ENCODE measurements at places on chromosomes 2 and 18.

- no peak for DNase-seq
These were observed 49.0 kb upstream of the TMEM87B start for GRCh38 chr2:112006076-112006410.

DNA sequence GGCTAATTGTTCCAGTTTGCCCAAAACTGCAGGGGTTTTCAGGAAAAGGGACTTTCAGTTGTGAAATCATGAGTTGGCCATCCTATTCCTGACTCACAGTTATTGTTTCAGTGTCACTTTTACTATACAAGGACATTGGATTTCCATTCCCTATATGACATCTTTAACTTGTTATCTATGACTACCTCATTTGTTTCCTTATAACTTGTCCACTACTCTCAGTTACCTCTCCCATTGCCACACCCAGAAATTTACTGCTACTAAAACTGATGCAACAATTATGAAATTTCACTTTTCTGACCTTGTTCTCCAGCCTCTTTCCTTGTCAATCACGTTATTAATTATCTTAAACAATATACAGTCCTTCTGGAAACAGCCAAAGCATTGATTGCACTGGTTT, 116.5 kb upstream of the ZNF804A start:
- no peak for DNase-seq

DNA sequence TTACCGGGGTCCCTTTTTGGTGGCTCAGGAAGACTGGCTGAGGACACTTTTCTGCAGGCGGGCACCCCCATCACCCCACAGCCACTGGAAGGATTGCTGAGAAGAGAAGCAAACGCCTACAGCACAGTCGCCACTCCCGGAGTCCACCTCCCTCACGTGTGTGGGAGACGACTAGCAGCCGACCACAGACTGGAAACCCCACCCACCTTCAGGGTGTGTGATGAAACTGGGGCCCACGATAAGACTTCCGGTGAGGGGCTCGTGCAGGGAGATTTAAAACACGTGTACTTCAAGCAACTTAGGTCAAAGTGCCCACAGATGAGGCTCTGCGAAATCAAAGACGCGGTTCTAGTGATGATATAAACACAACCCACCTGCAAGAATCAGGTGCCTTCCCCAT, 26.3 kb downstream of the MBP start:
- peak; percentile 50 for DNase-seq

DNA sequence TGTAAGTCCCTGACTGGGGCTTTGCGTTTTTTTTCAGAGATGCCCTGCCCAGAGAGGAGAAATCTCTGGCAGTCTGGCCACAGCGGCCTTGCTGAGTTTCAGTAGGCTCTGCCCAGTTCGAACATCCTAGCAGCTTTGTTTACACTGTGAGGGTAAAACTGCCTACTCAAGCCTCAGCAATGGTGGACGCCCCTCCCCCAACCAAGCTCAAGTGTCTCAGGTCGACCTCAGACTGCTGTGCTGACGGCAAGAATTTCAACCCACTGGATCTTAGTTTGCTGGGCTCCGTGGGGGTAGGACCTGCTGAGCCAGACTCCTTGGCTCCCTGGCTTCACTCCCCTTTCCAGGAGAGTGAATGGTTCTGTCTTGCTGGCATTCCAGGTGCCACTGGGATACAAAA, 31.7 kb downstream of the L3MBTL4 start:
- no peak for DNase-seq

DNA sequence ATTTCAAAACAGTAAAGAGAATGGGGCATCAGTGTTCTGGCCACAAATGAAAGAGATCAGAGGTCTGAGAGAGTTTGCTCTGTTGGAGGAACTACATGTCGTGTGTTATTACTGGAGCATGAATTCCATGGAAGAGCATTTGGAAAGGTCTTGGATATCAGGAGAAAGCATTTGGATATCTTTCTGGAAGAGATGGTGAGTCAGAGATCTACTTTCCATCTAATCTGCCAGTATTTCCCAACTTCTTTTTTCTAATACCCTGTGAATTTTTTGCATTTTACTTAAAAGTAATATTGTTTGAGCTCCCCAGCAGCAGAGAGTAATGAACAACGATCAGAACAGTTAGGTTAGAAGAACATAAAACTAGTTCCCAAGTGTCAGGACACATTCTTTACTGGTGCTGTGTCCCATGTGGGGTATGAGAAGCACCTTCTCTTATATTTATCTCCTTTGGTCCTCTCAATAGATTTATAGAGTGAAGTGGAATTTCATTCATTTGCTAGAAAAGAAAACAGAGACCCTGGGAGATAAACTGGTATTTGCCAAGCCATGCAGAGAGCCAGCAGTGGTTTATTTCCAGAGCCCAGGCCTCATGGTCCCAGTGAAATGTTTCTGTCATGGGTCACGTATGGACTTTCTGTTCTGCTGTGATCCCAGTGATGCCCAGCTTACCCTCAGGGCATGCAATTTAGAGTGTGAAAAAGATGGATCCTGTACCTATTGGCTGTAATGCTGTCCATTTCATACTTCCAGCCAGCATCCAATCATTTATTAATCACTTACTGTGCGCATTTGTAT, 130.8 kb upstream of the NT5C1B start:
- DNase-seq: no peak

DNA sequence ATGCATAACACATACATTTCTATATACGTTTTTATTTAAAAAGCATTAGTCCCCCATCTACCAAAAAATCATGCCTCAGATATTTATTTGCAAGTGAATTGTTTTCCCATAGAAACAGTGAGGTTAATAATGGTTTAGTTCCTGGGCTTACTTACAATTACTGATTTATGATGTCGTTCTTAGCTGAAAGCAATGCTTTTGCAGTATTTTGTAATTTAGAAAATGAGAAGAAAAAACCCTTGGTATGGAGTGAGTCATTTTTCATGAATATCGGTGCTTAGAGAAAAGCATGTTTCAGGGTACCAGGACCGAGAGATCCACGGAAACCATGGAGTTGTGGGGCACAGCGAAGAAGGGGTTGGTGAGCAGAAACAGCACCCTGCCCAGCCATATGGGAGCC, 12.0 kb upstream of the CDK15 start:
- no peak for DNase-seq

GRCh38 chr2:138744713-138745112, 35.5 kb downstream of the NXPH2 start:
- DNase-seq: no peak

GRCh38 chr18:36830158-36830495, 1.2 kb downstream of the KIAA1328 start:
- DNase-seq: no peak

GRCh38 chr2:26891-27290, 19.4 kb downstream of the FAM110C start:
- DNase-seq: no peak

GRCh38 chr2:179377296-179377695, 112.7 kb upstream of the SESTD1 start:
- no peak for DNase-seq

DNA sequence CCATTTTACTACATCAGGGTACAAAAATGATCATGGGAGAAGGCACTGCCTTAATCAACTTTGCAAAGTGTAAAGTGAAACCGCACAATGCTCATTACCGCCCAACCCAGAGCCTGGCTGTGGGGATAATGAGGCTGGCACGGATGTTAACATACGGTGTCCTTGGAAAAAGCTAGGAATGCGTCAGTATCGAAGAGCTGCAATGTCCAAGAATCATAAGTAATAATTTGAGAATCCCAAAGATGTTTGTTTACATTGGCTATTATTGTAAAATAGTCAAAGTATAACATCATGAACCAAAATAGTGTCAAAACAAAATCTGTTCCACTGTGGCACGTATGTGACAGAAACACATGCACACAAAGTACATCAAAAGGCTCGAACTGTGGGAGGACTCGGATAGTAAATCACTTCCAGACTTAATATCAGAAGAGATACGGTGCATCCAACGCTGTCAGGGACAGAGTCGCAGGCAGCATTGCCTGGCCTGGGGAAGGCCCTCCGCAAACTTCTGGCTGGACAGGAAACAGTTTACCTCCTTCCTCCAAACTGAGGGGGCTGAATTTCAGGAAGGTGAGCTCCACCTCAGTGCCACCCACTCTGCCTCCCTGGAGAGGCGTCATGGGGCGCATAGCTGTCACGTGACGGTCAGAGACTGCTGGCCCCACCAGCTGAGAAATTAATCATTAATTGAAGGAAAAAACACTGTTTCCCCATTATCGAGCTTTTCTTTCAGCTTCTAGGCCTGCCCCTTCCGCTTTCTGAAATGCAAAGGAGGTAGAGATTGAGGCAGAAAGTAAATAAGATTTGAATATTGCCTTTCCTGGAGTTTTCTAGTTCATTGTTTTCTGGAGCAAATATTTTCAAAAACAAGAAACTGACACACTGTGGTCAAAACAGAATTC, 1.8 kb upstream of the ID2 start:
- DNase-seq: no peak

- DNase-seq: peak; percentile 60
These were observed 261.0 kb upstream of the CXCR4 start for GRCh38 chr2:136378712-136379595.

GRCh38 chr2:138274421-138275291, 226.9 kb upstream of the SPOPL start:
- DNase-seq: no peak

DNA sequence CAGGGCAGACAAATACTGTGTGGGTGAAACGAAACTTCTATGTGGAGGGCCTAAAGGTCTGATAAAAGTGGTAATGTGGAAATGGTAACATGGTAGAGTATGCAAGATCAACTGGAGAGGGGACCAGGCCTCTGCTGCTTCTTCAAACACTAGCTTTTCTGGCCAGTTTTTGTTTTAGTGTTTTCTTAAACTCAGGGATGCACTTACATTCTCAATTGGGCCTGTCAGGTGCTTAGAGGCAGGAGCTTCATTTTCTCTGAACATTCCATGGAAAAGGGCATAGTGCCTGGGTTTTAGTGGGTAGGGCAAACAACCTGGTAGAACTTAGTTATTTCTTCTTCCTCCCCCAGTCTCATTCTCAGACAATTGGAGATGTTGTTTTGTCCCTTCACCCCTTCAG, 10.5 kb upstream of the ST3GAL5 start:
- no peak for DNase-seq

DNA sequence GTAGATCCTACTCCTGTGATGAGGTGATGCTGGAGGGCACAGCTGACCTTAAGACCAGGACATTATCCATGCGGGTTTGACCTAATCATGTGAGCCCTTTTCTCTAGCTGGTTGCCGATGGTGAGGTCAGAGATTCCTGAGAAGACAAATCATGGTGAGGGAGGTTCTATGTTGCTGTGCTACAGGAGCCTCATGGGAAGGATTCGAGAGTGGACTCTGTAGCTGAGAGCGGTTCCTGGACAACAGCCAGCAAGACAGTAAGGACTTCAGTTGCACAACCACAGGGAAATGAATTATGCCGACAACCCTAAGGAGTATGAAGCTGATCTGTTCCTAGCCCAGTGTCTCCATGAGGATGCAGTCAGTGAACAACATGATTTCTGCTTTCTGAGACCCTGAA, 80.4 kb downstream of the EPB41L3 start:
- DNase-seq: no peak

GRCh38 chr2:12155303-12156051, 409.0 kb downstream of the LPIN1 start:
- no peak for DNase-seq

- DNase-seq: no peak
These were observed 70.6 kb downstream of the B3GNT2 start for GRCh38 chr2:62266433-62267038.

- no peak for DNase-seq
These were observed 3.4 kb downstream of the CTLA4 start for GRCh38 chr2:203870941-203871340.

DNA sequence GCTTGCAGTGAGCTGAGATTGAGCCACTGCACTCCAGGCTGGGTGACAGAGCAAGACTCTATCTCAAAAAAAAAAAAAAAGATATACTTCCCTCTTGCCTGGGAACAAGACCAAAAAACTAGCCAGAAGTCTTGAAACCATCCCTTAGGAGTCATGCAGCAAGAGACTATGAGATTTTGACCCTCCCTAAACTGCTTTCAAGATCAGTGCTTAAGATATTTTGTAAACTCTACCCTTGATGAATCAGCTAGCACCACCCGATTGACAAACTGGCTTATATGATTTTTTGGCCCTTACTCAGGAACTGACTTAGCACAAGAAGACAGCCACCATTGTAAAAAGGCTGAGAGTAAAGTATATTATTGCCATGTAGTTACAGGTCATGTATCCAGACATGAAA, 3.8 kb downstream of the SULT1C3 start:
- DNase-seq: no peak

GRCh38 chr2:20273042-20273441, 48.1 kb upstream of the SDC1 start:
- DNase-seq: no peak

GRCh38 chr18:58761970-58762780, 90.9 kb downstream of the MALT1 start:
- DNase-seq: no peak

- DNase-seq: no peak
These were observed 53.7 kb downstream of the FAM210A start for GRCh38 chr18:13672657-13673056.

DNA sequence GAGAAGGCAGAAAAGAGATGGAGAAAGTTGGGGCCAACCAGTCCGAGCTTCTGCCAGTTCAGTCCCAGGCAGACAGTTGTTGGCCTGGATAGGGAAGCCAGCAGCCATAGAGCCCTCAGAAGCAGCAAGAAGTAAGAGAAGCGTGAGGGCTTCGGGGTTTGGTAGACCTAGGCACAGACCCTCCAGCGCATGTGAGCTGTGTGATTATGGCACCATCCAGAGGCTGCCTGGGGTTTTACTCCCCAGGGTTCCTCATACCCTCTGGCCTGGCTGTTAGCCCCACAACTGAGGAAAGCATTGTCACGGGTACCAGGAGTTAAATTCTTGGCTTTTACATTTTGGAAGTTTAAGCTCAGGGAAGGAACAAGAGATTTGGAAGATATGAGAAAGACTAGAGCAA, 93.7 kb upstream of the RAB6C start:
- DNase-seq: no peak

- no peak for DNase-seq
These were observed 1.4 kb downstream of the CEP76 start for GRCh38 chr18:12701161-12701560.
